Stimulated activated CD4-positive, alpha-beta T cell treated with anti-CD3 and anti-CD28 coated beads, Interleukin-12 subunit alpha, Interleukin-12 subunit beta, amount 100 ng/mL, for 4 hours (primary cell): ENCODE measurements at places on chromosomes 1 and 21.

- no peak for DNase-seq
Observed at GRCh38 chr1:8342325-8342724, 24.4 kb downstream of the SLC45A1 start.

DNA sequence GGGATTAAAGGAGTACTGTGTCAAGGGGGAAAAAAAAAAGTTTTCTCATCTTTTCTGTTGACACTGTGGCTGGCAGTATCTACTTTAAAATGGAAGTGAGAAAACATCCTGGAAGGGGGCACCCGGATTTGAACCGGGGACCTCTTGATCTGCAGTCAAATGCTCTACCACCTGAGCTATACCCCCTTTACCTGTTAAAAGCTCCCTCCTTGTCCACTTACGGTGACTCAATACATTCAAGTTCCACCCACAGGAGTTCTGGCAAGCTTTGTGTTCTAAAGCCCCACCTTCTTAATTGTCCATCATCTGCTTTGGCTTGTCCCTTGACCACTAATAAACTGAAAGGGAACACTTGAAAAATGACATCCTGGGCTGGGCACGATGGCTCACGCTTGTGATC lies 68.2 kb downstream of the FNBP1L start:
- DNase-seq, result no peak

GRCh38 chr21:14836950-14837349 lies 227.8 kb downstream of the NRIP1 start:
- DNase-seq, result no peak

- no peak for DNase-seq
Observed at GRCh38 chr1:173411835-173412742, 65.0 kb upstream of the PRDX6 start.

- DNase-seq, result no peak
Observed at GRCh38 chr1:248757784-248758195, 2.2 kb upstream of the LYPD8 start.

DNA sequence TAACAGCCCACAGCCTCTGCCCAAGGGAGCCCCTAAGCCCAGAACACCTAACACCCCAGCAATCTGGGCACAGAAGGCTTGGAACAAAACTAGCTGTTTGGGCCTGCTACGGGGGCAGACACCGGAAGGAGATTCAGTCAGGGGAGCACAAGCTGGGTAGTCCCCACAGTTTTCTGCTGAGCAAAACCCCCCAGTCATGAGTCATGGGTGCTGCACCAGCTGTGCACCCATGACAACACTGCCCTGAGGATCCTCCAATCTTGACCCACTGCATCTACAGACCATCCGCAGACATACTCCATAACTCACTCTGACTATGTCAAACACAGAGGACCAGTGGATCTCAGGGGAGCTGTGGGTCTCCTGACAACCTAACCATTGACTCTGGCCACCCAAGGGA lies 105.1 kb downstream of the LRIG2 start:
- DNase-seq, result no peak
